NCI-H2107 (cell line): ENCODE measurements at places on chromosomes 6 and 20.

DNA sequence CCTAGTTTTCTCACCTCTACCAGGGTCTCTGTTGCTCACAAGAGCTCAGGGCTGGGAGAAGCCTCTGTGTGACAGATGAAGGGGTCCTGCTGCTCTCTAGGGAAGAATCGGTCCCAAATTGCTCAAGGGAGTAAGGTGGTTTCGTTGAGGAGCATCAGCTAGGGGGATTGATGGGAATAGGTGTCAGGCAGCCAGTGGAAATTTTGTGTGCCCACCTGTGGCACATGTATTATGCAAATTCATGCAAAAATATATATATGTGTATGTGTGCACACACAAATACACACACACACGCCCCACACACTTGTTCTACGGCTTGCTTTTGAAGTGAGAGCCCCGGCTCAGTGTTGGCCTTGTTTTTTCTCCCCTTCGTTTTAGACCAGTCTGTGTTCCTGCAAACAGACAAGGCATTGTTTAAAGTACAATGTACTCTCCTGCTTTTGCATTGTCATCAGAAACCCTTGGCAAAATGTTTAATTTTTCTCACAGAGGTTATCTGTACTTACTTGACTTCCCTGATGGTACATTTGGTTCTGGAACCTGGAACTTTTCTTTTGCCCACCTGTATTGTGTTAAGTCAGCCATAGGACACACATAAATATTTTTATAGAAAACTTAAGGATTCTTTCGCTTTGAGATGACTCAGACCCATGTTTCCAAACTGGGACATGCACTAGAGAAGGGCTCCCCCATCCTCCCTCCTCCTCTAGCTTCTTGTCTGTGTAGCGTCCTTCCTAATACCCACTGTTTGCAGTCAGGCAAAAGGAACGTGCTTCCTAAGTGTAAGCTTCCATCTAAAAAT lies 26.7 kb downstream of the FOXO3 start:
- no peak for DNase-seq

- no peak for DNase-seq
Observed at GRCh38 chr6:101539510-101540245, 146.2 kb downstream of the GRIK2 start.

DNA sequence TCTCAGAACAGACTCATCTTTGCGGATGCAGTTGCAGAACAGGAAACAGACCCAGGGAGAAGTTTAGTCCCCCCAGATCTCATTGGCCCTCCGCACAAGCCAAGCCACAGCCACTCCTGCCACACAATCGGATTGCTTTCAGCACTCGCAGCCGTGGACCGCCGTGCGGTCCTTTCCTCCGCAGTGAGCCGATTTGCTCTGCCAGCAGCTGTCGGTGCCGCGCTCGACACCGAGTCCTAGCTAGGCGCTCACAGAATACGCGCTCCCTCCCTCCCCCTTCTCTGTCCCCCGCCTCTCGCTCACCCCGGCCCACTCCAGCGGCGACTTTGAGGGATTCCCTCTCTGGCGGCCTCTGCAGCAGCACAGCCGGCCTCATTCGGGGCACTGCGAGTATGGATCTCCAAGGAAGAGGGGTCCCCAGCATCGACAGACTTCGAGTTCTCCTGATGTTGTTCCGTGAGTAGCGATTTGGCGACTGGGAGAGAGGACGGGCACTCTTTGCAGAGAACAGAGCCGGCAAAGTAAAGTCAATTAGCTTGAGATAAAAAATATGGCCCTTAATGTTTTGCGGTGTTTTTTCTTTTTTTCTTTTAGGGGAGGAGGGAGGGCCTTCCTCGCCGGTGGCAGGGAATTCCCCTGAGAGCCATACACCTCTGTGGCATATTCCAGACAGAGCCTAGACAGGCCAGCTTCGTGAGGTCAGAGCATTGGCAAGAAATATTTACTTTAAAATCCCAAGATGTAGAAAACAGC lies at the start of gene LAMP5:
Gene LAMP5 (plus strand): TSS at position 130 of the 753 bp plus-strand sequence. CDS start 263 bp downstream, at position 393.
- DNase-seq, result no peak

DNA sequence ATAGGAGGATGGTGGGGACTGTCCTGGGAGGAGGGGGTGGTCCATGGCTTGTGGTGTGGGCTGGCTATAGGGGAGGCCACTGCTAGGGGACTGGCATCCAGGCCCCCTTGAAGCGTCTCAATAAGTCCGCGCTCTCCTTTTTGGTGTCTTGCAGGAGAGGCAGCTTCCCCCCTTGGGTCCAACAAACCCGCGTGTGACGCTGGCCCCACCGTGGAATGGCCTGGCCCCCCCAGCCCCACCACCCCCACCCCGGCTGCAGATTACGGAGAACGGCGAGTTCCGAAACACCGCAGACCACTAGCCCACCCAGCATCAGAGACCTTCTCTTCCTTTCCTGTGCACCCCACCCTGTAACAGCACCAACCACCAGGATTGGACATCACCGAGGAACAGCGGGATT lies 2.8 kb upstream of the ZBTB9 start:
- no peak for DNase-seq

DNA sequence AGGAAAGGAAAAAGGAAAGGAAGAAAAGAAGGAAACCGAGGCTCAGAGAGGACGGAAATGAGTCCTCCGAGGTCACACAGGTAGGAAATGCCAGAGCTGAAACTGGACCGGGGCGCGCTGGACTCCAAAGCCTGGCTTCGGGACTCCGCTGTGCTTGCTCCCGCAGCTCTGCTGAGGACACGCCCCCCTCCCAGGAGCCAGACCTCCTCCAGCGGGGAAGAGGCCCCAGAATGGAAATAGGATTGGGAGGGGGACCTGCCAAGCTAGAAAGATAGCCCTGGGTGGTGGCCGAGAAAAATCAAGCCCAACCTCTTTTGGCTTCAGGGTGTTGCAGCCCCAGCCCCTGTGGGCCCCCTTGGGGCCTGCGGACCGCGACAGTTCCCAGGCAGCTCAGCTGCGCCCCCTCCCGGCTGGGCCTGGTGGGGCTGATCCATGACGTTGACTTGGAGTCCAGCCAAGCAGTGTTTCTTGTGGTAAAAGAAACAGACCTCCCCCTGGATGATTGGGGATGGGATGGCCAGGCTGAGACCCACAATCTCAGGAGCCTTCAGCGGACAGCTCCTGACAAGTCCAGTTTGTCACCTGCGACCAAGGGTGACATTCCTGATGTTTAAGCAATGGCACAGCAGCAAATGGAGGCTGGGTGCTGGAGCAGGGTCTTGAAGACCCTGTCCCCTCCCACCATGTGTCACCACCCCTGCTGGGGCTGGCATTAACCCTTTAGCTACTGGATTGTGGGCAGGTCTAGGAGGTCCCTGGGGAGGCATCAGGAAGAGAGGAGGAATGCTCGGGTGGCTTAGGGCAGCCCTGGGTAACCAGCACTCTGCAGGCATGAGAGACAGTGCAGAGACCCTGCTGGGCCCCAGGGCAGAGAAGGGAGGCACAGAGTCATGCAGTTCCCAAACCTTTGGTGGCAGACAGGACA lies 55.4 kb downstream of the RIPOR3 start:
- DNase-seq, result peak; percentile 34

- no peak for DNase-seq
Observed at GRCh38 chr6:160300076-160300695, 41.6 kb upstream of the SLC22A2 start.

- no peak for DNase-seq
Observed at GRCh38 chr20:51584737-51585136, 42.2 kb upstream of the NFATC2 start.

- DNase-seq, result no peak
Observed at GRCh38 chr6:33323623-33323948, 6.0 kb upstream of the ZBTB22 start.

GRCh38 chr20:47309806-47310426 lies 46.6 kb downstream of the ZMYND8 start:
- no peak for DNase-seq

DNA sequence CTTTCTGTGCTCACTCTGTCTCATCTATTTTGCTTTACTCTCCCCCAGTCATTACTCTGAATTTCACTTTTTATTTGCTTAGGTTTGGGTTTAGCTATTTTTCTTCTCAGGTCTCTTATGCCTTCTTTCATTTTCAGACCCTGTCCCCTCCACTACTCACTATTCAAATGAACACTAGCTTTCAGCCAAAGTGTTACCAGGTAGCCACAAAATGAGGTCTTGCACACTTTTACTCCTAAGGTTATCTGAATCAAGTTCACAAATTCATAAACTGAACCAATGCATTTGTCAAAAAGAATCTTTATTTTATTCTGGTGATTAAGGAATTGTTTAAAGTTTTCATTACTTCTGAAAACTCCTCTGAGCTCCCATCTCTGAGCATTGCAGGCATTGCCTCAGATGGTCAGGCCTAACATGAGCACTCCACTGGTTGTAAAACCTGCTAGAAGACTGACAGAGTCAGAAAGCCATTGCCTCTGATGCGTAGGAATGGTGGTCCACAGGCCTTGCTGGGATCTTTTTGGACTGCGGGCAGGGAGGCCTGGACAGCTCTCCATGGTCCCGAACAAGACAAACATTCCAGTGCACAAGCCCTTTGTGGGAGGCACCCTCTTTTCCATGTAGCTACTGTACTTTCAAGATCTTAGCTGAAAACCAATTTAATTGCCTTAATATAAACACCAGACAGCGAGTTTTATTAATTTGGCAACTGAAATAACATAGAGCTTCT lies 48.5 kb downstream of the FYN start:
- no peak for DNase-seq

DNA sequence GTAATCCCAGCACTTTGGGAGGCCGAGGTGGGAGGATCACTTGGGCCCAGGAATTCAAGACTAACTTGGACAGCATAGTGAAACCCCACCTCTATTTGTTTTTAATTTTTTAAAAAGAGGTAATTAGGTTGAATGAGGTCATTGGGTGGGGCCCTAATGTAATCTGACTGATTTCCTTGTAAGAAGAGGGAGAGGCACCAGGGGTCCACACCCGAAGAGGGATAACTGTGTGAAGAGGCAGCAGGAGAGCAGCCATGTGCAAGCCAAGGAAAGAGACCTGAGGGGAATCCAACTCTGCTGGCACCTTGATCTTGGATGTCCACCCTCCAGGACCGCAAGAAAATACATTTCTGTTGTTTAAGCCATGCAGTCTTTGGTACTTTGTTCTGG lies 63.4 kb downstream of the QRSL1 start:
- no peak for DNase-seq

DNA sequence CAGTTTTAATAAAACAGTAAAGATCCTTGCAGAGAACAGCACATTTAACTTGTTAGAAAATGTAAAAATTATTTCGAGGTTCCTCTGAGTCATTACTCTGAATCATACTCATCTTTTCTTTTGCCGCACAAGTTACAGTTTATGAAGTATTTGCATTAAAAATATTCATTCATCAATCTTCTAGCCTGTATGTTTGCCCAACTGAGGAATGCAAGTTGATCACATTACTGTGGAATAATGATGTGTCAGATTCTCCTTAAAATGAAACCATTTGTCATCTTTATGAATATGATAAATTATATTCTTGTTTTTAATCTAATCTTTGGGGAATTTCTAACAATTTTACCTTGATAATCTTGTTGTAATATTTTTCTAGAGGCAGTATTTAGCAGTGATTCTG lies 340.4 kb upstream of the OPRM1 start:
- no peak for DNase-seq

DNA sequence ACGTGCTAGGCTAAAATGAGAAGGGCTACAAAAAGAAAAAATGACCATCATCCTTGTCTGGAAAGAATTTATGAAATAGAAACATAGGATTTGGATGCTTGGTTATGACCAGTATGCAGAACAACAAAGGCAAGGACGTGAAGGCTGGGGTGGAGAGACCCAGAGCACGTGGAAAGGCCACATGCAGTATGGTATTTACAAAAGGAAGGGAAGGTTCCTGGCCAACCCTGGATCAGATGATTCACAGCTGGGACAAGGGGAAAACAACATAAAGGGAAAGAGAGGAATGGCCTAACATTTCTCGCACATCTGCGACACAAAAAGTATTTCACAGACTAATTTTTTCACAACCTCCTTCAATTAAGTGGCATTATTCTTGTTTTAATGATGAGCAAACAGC lies 8.2 kb downstream of the STX7 start:
- no peak for DNase-seq

DNA sequence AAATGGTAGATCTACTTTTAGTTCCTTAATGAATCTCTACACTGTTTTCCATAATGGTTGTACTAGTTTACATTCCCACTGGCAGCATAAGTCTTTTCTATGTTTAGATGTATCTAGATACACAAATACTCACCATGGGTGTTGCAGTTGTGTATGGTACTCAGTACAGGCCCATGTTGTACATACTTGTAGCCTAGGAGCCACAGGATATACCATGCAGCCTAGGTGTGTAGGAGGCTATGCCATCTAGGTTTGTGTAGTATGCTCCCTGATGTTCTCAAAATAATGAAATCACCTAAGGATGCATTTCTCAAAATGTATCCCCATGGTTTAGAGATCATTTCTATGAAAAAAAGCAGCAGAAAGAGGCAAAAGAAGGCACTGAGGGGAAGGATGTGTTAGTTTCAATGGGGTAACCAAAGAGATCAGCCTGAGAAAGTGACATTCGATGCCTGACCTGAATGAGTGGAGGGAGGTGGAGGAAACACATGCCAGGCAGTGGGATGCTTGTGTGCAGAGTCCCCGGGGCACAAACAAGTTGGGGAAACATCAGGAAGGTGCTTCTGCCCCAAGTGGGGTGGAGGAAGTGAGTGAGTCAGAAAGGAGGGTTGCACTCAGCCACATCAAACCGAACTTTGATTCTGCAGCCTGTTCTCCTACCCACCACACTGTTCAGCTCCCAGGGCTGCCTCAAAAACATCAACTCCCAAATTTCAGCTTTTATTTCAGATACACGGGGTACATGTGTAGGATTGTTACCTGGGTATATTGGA lies 191.2 kb downstream of the ZNF217 start:
- no peak for DNase-seq

GRCh38 chr20:21656308-21657067 lies 49.0 kb upstream of the PAX1 start:
- DNase-seq, result no peak

GRCh38 chr20:32229251-32229747 lies 21.6 kb downstream of the POFUT1 start:
- DNase-seq, result no peak

DNA sequence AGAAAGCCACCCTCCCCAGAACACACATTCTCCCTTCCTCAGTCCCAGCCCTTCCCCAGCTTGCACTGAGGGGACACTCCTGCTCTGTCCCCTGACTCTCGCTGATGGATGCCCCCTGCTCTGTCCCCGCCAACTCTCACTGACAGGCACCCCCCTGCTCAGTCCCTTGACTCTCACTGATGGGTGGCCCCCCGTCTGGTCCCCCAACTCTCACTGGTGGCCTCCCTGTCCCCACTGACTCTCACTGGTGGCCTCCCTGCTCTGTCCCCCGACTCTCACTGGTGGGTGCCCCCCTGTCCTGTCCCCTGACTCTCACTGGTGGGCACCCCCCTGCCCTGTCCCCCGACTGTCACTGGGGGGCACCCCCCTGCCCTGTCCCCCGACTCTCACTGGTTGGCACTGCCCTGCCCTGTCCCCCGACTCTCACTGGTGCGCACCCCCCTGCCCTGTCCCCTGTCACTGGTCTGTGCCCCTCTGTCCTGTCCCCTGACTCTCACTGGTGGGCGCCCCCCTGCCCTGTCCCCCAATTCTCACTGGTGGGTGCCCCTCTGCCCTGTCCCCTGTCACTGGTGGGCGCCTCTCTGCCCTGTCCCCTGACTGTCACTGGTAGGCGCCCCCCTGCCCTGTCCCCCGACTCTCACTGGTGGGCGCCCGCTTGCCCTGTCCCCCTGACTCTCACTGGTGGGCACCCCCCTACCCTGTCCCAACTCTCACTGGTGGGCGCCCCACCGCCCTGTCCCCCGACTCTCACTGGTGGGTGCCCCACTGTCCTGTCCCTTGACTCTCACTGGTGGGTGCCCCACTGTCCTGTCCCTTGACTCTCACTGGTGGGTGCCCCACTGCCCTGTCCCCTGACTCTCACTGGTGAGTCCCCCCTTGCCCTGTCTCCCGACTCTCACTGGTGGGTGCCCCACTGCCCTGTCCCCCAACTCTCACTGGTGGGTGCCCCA lies 60.9 kb downstream of the GINS1 start:
- DNase-seq, result no peak
